ENCODE measurements at places on chromosomes 12 and 14.

GRCh38 chr12:12338527-12339168 lies 11.4 kb downstream of the MANSC1 start:
- no peak for DNase-seq

DNA sequence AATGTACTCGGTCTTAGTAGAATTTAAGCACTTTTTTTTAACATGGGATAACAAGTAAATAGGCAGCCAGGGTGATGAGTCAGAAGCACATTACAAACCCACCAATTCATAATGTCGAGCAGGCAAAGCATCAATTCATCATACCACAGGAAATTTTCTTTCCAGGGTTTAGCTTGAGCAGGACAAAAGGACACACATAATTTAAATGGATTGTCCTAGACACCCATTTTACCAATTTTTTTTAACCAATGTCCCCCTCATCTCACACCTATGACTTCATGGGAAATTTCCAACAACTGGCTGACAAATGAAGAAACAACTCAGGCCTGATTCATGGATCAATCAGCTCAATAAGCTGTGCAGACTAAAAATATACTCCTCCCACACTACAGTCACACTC lies 58.8 kb upstream of the FOXG1 start:
- no peak for DNase-seq

GRCh38 chr12:99600388-99600787 lies 47.2 kb upstream of the GARIN6 start:
- DNase-seq: no peak

- no peak for DNase-seq
Observed at GRCh38 chr12:91910871-91911388, 234.7 kb downstream of the BTG1 start.

DNA sequence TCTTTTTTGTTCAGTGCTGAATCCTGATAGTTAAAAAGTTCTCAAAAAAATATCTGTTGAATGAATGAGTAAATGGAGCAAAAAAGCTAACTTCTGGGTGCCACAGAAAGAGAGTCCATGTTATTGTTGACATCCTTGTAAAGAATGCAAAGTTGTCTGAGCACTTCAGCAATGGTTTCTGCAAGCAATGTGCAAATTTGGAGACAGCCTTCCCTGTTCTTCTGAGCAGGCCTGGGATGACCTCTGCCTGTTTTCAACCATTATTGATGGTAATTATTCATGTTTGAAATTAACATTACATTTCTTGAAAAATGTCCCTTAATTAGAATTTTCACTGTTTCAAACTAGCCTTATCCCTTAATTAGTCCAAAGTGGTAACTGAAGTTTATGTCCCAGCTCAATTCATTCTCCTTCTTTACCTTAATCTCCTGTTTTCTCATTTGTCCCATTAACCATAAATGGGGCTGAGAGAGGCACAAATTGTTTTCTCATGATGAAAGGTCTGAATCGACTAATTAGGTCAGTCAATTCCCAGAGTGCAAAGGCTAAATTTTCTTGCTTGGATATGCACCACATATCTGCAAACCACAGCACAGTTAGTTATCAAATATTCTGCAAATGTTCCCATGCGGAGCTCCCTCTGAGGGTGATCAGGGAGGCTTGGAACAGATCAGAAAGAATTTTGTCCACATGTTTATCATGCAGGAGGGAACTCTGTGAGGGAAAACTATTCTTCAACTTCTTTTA lies 139.4 kb upstream of the KRR1 start:
- no peak for DNase-seq

- no peak for DNase-seq
Observed at GRCh38 chr12:102957339-102958050, at the start of gene ASCL1. Gene ASCL1, plus strand, starts transcription at chr12:102957674. Its CDS starts 571 bp downstream, at chr12:102958245.

DNA sequence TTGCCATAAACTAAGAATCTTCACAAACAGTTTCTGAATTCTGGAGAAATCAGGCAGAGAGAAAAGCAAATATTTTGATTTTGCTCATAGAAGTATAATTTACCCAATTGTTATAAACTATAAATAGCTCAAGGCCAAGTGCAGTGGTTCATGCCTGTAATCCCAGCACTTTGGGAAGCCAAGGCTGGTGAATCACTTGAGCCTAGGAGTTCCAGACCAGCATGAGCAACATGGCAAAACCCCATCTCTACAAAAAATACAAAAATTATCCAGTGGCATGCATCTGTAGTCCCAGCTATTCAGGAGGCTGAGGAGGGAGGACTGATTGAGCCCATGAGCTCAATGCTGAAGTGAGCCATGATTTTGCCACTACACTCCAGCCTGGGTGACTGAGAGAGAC lies 19.6 kb upstream of the MMP19 start:
- no peak for DNase-seq

GRCh38 chr14:37091651-37092050 lies 80.8 kb downstream of the SLC25A21 start:
- no peak for DNase-seq

DNA sequence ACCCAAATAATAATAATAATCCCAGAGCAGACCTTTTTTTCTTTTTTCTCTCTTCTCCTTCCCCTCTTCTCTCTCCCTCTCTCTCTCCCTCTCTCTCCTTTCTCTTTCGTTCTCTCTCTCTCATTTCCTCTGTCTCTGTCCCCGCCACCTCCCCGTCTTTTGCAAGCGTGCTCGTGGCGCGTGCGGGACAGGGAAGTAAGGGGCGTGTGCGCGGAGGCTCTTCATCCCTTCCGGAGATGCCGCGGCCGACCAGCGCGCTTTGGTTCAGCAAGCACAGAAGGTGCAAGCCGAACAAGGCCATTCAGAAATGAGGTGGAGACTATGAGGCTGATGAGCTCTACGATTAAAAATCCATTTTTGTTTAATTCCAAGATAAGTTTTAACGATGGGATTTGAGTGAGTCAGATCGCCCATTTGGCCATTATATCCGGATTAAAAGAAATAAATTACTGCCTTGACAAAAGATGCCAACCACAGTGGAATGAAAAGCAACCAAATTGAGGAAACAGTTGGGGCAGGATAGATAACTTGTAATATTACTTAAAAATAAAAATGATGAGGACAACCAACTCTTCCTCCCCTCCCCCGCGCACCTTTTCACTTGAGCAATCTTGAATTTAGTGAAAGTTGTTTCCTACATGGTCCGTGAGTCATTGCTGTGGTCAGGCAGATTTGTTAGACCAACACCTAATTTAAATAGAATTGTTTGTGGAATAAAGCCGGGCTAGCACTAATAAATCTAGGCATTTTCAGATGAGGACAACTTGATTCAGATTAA lies 1.2 kb upstream of the AMIGO2 start:
- DNase-seq: no peak

DNA sequence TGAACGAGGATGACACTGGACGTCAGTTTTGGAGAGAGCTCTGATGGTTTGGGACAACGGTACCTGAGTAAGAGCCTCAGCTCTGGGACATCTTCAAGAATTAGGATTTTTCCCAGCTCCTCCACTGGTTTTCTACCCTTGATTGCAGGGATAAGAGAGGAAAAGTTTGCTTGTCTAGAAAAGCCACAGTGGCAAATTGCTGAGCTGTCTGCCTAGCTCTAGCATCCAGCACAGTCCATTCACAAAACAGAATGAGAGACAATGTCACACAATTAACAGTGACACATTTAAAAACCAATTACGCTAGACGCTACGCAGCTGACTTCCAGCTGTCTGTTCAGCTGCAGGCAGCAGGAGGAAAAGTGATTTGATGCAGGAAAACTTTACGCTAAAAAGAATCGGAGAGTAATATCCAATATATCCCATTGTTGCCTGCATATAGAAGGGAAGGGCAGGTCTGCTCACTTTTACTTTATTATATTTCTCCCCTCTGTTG lies 168.1 kb upstream of the PRICKLE1 start:
- DNase-seq: no peak

- DNase-seq: no peak
Observed at GRCh38 chr12:19248929-19249602, 119.5 kb downstream of the PLEKHA5 start.

DNA sequence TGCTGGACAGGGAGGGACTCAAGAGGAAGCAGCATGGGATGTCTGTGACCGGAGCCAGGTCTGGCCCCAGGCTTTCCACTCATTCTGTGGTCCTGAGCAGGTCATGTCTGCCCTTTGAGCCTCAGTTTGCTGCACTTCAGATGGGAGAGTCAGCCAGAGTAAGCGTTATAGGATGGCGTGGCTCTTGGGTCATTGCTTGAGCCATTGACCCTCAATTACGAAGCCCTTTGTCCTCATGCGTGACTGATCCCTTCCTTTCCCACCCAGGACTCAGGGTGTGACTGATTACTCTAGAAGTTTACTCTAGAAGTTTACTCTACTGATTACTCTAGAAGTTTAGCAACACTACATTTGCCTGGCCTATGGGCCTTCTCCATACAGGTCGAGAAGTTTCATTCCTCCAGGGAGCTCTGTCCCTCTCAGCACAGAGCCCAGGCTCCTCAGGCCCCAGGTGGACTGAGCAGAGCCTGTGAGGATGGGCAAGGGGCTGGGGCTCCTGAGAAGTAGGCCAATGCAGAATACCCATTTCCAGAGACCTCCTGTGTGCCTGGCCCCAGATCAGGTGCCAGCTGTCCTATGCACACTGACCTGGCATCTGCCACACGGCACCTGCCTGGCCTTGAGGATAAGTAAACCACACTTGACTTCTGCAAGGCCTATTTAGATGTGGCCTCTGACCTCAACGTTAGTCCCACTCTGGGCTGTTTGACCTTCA lies 7.6 kb upstream of the IFI27 start:
- DNase-seq: peak; percentile 49

DNA sequence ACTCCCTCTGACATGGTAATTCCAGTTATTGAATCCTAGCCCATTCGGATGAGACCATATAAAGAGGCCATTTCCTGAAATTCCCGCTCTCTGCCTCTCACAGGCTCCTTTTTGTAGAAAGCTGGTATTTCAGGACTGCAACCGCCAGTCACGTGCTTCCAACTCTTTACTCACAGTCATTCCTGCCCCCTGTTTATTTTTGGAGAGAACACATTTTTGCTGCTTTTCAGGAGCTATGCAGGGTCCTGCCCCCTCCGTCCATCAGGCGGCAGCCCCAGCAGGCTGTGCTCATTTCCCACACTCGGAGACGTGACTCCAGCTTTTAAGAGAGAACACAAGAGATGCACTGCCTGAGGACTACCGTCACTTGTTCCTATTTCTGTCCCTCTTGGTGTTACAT lies 26.8 kb downstream of the IFT43 start:
- DNase-seq: peak; percentile 93

- no peak for DNase-seq
Observed at GRCh38 chr12:98752726-98753125, 107.6 kb downstream of the APAF1 start.

- DNase-seq: no peak
Observed at GRCh38 chr12:106720696-106721095, 53.8 kb upstream of the RIC8B start.

GRCh38 chr14:33570694-33571310 lies 380.1 kb downstream of the EGLN3 start:
- DNase-seq: no peak

GRCh38 chr12:88684610-88685009 lies 104.3 kb upstream of the KITLG start:
- no peak for DNase-seq

DNA sequence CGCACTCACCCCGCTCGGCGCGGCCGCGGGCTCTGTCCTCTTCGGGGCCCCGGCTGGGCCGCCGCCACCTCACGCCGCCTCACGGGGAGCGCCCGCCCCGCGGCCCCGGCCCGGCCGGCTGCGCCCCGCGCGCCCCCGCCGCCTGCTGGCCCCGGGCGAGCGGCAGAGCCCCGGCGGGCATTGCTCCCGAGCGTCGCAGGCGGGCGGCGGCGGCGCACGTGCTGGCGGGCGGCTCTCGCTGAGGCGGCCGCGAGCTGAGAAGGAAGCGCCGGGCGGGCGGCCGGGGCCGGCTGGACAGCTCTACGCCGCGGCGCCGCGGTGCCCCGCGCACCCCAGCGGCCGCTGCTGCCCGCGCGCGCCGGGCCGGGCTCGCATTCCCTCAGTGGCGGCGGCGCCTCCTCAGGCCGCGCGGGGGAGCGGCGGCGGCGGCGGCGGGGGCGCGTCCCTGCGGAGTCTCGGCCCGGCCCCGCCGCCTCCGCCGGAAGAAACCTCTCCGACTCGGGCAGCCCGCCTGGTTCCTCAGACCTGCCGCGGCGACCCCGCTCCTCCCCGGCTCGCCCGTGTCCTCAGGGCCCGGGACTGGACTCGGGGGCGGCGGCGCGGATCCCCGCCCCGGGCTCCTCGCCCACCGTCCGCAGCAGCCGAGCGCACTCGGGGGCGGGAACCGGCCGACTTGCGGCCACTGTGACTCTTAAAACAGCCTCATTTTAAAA lies at the start of gene PITPNM2:
Gene PITPNM2, minus strand, starts transcription at position 347 of the 713 bp plus-strand sequence. CDS start 116,500 bp downstream, outside the sequence.
- DNase-seq: no peak

- no peak for DNase-seq
Observed at GRCh38 chr14:91372671-91373495, 44.7 kb downstream of the CCDC88C start.

DNA sequence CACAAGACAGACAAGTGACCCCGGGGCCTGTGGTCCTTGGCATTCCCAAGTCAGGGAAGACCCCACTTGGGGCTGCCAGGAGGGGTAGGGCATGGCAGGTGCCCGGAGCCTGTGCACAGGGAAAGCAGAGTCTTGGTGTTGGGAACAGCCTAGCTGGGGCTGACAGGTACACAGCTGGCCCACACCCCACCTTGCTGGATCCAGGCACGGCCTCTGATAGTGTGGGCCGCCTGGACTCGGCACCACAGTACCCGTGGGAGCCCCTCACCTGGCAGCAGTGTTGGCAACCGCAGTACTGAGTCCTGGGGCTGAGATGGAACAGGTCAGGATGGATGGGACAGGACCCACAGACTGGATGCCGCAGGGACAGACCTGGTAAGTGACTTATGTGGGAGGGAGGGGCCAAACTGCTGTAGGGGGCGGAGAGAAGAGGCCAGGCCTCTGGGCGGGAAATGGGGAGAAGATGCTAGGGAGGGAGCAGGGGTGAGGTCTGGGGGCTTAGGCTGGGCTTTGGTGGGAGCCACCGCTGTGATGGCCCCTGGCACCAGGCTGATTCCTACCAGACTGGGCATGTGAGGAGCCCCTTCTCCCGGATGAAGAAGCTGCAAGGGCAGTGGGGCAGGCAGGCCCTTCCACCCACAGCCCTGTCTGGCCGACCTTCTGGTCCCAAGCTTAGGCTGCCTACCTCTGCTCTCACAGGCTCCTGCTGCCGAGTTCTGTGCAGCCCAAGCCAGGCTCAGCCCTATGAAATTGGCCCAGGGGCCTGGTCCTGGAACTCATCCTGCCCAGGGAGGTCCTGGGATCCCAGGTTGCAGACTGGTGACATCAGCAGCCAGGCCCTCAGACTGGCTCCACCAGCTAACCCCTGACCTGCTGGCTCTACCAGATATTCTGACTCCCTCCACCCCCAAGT lies at the start of gene TGM1:
Gene TGM1, minus strand, starts transcription at position 357 of the 913 bp plus-strand sequence. CDS start 825 bp downstream, outside the sequence.
- no peak for DNase-seq

DNA sequence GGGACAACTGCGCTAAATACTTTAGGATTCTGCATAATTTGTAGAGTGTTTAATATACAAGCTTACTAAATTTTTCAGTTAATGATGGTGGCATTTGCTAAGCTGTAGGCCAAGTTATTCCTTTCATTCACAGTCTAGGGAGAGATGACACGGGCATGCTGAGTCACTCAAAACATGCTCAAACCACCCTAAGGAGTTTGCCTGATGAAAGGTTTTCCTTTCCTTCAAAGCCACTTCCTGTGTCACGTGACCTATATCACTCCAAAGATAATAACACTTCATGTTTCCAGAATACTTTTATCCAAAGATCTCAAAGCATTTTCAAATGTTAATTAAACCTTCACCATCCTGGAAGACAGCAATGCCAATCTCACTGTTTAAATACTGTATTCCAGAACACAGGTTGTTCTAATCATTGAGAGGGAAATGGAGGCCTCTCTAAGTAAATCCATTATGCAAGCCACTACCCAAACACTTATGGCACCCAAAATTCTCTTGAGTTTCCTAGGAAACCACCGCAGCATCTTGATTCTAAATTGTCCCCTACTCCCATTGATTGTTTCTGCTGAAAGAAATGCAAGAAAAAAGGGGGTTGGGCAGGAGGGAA lies 207.0 kb upstream of the CDKN3 start:
- no peak for DNase-seq
